ENCODE measurements at places on chromosomes 16 and 17. TPM values are rescaled to one million over a fixed set of nuclear protein-coding genes. Genes with fewer than 3 reads are reported as not detected.

Gene SPATA22
- not detected for total RNA-seq

Gene GAS2L2
- not detected for total RNA-seq

Gene CTRL
- not detected for total RNA-seq

Gene SCNN1B
- not detected for total RNA-seq

Gene LGALS9B
- total RNA-seq = not detected

Gene TAC4
- total RNA-seq = not detected

Gene PTX4
- total RNA-seq = not detected

DNA sequence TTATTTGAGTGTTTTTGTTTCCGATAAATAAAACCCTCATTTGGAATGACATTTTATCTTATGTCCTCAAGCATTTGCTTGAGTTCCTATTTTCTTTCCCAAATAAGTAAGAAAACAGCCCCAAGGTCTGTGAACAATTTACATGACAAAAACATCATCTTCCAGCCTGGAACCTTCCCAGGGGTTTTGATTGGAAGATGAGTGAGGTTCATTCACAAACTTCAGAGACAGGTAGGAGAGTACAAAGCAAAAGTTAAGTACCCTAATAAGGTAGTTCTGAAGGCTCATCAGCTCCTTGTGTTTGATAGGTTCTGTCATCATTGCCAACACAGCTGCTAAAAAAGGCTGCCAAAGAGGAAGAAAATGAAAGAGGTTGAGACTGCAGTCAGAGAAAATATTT lies 772.8 kb downstream of the CDH8 start:
- H3K4me1 ChIP-seq = no peaks in the 10 kb centered on the region
- H3K27me3 ChIP-seq = peaks cover 1% of the 10 kb centered on the region
- H3K27ac ChIP-seq = no peak overlapping the region
- no peak for DNase-seq
- no peaks in the 10 kb centered on the region for H3K36me3 ChIP-seq

DNA sequence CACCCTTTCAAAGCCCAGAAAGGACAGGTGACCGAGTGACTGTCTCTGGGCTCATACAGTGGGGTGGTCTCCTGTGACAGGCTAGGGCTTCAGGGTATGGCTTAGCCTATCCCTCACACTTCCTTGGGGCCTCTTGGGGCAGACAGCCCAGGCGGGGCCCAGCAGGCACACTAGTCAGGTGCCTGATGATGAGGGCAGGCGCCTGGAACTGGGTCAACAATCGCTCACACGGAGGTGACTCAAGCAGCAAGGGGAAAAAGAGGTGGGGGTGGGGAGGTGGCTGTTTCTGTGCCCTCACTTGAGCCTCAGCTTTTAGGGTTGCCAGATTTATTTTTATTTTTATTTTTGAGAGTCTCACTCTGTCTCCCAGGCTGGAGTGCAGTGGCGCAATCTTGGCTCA lies 6.4 kb upstream of the GRN start:
- peaks cover 10% of the 10 kb centered on the region for H3K27me3 ChIP-seq
- no peaks in the 10 kb centered on the region for H3K4me1 ChIP-seq
- H3K27ac ChIP-seq = no peak overlapping the region
- no peak for DNase-seq

DNA sequence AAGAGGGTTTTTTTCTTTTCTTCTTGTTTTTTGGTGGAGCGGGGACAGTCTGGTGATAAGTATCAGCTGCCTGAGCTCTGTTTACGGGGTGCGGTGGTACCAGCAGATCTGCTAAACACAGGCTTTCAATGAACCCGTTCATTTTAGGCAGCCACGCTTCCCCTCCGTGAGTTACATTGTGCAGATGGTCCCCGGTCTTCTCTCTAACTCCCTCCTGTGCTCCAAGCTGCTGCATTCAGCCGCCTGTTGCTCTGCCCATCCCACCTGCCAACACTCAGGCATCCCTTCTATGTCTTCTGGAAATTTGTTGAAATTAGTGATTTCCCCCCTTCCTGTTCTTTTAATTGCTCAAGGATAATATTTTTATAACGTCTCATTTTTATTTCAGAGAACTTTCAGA lies 82.1 kb upstream of the ELAC2 start:
- peaks cover 3% of the 10 kb centered on the region for H3K27me3 ChIP-seq
- no peak overlapping the region for H3K4me3 ChIP-seq
- no peaks in the 10 kb centered on the region for H3K36me3 ChIP-seq
- H3K27ac ChIP-seq = no peak overlapping the region

- H3K36me3 ChIP-seq = peaks cover 8% of the 10 kb centered on the region
- H3K4me1 ChIP-seq = peaks cover 6% of the 10 kb centered on the region
- no peak for DNase-seq
- no peaks in the 10 kb centered on the region for H3K27me3 ChIP-seq
These were observed 31.9 kb downstream of the CACNG1 start for GRCh38 chr17:67076290-67076689.

DNA sequence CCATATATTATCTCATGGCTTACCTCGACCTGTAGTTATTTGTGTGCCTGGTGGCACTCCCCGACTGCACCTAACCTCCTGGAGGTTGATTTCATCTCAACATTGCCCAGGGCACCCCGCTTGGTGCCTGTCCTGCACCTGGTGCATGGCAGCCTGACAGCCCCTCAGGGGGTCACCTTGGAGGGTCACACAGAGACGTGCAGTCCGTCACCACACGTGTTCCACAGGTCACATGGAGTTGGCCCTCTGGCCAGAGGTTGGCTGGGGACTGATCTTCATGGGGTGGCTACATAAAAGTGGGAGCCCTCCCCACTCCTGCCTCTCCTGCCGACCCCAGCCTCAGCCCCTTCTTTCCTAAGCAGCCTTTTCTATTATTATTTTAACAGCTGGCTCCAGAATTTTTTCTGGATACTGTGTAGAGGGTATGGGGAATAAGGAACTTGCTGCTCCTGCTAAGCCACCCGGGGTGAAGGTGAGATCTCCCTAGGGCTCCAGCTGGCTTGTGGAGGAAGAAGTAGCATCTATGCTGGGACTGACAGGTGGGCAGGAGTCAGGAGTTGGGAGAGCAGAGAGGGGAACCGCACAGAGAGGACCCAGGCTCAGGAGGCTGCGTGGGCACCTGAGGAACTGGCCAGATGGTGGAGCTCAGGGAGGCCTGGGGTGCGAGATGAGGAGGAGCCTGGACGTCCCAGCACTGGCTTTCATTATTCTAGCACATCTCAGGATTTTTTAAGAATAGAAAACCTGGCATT lies 12.5 kb upstream of the NKD1 start:
- H3K27ac ChIP-seq = no peak overlapping the region
- no peak for DNase-seq
- H3K4me3 ChIP-seq = no peak overlapping the region

- peaks cover 37% of the 10 kb centered on the region for H3K4me1 ChIP-seq
- H3K4me3 ChIP-seq = no peak overlapping the region
- peaks cover 26% of the 10 kb centered on the region for H3K36me3 ChIP-seq
- H3K27ac ChIP-seq = peak overlapping the region; percentile 60
- no peak for DNase-seq
- H3K27me3 ChIP-seq = no peaks in the 10 kb centered on the region
These were observed 7.2 kb downstream of the PLEKHH3 start for GRCh38 chr17:42669705-42669976.

GRCh38 chr17:43860927-43861622 lies 14.1 kb downstream of the CD300LG start:
- DNase-seq = no peak
- H3K27ac ChIP-seq = no peak overlapping the region
- H3K27me3 ChIP-seq = peaks cover 3% of the 10 kb centered on the region

DNA sequence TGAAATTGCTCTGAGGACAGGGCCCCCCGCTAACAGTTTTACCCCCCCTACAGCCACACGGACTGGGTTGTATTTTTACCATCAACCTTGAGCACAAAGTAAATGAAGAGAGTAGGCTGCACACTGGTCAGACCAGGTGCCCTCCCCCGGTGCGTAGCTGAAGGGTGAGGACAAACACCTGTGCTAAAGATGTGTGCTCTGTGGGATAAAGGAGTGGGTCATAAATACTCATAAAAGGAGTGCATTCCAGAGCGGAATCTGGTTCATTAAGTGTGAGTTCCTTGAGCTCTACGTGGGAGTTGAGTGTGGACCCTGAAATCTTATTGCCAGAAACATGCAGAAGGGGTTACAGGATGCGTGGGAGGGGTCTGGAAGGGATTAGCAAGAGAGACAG lies 217.0 kb downstream of the CCDC182 start:
- H3K4me1 ChIP-seq = peaks cover 33% of the 10 kb centered on the region
- no peak overlapping the region for H3K27ac ChIP-seq
- H3K36me3 ChIP-seq = peaks cover 3% of the 10 kb centered on the region
- H3K27me3 ChIP-seq = no peaks in the 10 kb centered on the region
- DNase-seq = no peak
- no peak overlapping the region for H3K4me3 ChIP-seq

DNA sequence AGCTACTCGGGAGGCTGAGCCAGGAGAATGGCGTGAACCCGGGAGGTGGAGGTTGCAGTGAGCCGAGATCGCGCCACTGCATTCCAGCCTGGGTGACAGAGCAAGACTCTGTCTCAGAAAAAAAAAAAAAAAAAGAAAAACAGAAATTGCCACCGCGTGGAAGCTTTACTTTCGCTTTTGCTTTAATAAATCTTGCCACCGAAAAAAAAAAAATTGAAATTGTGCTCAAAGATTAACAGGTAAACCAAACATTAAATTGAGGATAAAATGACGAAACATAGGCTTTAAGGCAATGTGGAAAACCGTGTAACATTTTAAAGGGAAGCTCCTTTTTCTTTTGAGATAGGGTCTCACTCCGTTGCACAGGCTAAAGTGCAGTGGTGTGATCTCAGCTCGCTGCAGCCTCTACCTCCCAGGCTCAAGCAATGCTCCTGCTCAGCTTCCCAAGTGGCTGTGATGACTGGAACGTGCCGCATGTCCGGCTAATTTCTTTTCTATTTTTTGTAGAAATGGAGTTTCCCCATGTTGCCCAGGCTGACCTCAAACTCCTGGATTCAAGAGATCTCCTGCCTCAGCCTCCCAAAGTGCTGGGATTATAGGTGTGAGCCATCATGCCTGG lies 40.1 kb downstream of the ZNF276 start:
- no peaks in the 10 kb centered on the region for H3K27me3 ChIP-seq
- no peak overlapping the region for H3K27ac ChIP-seq
- no peak for DNase-seq
- no peak overlapping the region for H3K4me3 ChIP-seq
- H3K4me1 ChIP-seq = no peaks in the 10 kb centered on the region
- peaks cover 2% of the 10 kb centered on the region for H3K36me3 ChIP-seq

DNA sequence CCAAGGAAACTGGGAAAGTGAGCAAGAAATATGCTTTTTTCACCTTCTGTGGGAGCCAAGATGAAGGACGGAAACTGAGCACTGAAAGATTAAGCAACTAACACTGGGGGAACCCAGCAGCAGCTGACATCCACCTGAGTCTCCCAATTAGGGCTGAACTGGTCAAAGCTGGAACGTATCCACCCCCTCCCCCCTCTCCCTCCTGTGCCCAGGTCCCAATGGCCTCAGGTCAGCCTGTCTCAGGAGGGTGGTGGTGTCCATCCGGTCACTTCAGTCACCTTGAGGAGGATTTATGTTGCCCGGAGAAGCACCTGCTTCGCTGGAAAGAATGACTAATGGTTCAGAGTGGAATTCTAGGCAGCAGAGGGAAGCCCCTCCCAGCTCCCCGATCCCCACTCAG lies 10.0 kb downstream of the PEMT start:
- no peaks in the 10 kb centered on the region for H3K36me3 ChIP-seq
- DNase-seq = no peak
- no peak overlapping the region for H3K27ac ChIP-seq
- peaks cover 9% of the 10 kb centered on the region for H3K4me1 ChIP-seq
- H3K27me3 ChIP-seq = no peaks in the 10 kb centered on the region
